Activated CD4-positive, alpha-beta memory T cell treated with anti-CD3 and anti-CD28 coated beads for 36 hours (primary cell): ENCODE measurements at places on chromosomes 3 and 15.

DNA sequence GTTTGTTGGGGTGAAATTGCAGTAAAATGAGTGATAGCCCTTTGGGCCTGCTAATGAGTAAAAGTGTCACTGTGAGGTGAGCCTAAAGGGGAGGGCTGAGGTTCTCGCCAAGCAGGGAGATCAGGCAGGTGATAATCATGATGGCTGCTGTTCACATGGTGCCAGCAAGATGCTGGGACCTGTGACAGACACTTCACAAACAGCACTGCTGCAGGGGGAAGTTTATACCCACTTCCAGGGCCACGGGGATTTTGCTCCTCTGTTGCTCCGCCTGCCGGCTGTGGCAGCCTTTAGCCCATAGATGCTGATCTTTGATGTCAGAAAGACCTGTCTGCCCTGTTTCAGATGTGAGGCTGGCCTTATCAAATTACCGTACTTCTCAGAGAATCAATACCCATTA lies 96.7 kb downstream of the SV2B start:
- no peak for DNase-seq

GRCh38 chr15:86044981-86045380 lies 34.7 kb upstream of the AGBL1 start:
- no peak for DNase-seq

DNA sequence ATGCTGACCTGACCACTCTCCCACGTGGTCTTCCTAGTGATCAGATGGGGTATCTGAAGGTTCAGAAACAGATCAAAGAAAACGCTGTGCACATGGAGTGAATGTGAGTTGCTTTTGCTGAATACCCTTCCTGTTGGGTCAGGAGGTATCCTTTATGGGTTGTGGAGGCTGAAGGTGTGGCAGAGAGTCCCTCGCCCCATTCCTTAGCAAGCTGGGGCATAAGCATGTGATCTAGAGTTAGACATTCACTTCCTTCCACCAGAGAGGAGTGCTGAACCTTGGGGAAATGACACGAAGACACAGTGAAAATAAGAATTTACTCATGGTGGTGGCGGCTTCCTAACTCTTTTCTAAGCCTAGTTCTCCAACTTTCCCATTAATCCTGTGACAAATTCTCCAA lies 27.8 kb upstream of the SPTBN5 start:
- no peak for DNase-seq

DNA sequence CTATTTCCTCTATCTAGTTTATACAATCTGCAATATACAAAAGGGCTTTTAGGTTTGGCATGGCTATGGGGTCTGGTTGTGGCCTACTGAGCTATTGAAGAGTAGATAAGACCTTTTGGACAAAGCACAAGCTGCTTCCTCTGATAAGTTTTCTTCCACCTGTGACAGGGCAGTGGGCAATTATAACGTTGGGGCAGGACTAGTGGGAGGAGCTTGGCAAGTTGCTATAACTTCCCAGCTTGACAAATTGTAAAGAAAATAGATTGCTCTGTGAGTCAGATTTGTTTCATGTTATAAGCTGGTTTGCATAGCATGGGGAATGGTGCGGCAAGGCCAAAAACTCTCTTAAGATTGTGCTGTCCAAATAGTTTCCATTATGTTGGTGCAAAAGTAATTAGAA lies 64.9 kb downstream of the SLC7A14 start:
- no peak for DNase-seq

- DNase-seq = no peak
Measured at GRCh38 chr3:120451272-120451761, 525 bp upstream of the FSTL1 start.

DNA sequence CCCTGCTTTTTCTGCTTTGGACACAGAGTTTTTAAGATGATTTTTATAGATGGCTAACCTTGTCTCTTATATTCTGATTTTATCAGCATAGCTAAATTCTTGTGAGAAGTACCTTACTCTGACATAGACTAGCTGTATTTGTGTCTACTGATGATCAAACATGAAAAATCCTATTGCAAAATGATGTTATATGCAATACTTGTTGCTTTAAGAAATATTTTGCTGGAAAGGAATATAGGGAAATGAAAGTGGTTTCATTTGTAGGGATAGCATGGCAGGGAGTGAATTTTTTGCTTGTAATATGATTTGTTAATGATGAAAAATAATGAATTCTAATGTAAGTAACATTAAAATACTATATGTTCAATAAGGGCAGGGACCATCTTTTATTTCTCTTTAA lies 35.9 kb downstream of the CFAP91 start:
- DNase-seq = no peak

GRCh38 chr3:171654809-171655208 lies 155.5 kb downstream of the PLD1 start:
- no peak for DNase-seq

- DNase-seq = no peak
Measured at GRCh38 chr15:31590609-31591008, 264.0 kb downstream of the KLF13 start.

GRCh38 chr3:77456906-77457305 lies 417.0 kb downstream of the ROBO2 start:
- no peak for DNase-seq

GRCh38 chr15:42157381-42157780 lies 945 bp upstream of the PLA2G4F start:
- no peak for DNase-seq

DNA sequence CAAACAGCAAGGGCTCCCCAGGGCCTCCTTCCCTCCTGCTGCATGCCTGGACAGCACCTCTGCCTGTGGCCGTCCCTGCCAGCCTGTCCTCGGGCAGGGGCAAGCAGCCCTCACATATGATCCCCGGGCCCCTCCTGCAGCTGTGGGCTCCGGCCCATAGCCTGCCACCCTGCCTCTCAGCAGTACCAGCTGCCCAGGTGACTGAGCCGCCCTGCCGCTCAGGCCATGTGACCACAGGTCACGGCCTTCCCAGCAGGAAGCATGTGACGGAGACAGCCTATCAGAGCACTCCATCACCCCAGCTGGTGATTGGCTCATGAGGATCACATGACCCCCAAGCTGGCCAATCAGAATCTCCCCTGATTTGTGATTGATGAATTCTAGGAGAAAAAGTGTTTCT lies 23.9 kb downstream of the ALDH1L1 start:
- peak; percentile 5 for DNase-seq

DNA sequence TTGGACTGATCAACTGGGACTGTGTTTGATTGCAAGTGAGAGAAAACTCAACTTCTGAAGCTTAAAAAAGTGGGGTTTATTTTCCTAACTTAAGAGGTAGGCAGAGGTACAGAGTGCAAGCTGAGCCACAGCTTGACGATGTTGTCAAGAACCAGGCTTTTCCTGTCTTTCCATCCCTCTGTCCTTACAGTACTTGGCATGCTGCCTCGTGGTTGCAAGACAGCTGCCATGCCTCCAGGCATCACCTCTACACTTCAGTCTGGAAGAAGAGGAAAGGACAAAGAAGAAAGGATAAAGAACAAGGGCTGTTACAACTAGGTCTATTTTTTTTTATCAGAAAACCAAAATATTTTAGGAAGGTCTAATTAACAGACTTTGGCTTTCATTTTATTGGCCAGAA lies 51.8 kb upstream of the GALNT15 start:
- DNase-seq = no peak
